ENCODE measurements at places on chromosomes 7 and 10.

DNA sequence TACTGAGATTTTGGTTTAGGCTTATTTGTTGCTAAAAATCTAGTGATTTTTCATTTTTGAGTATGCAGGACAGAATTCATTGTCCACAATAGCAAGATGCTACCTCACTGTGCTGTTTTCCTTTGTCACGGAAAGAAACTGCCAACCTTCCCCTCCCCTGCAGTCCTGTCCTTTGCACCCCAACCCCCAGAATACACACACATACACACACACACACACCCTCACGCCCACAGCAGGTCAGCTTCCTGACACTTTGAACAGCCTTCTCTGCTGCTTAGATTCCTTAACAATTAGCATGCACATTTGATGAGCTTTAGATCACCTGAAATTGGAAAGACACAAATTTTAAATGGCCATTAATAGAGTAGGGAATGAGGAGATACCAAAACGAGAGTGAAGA is 32.1 kb downstream of the ARMC3 start:
- DNase-seq = no peak

GRCh38 chr10:60704471-60704870 is 73.8 kb upstream of the CDK1 start:
- DNase-seq = no peak

GRCh38 chr10:118153287-118153686 is 106.5 kb upstream of the RAB11FIP2 start:
- DNase-seq = no peak

- no peak for DNase-seq
Measured at GRCh38 chr10:110755781-110756180, 111.6 kb downstream of the RBM20 start.

GRCh38 chr7:156732091-156732625 is 91.6 kb downstream of the RNF32 start:
- no peak for DNase-seq

- no peak for DNase-seq
Measured at GRCh38 chr7:36054637-36055036, 98.4 kb upstream of the EEPD1 start.

GRCh38 chr7:136533732-136534131 is 334.7 kb upstream of the CHRM2 start:
- DNase-seq = no peak

- no peak for DNase-seq
Measured at GRCh38 chr7:1618475-1618874, 48.6 kb upstream of the PSMG3 start.

DNA sequence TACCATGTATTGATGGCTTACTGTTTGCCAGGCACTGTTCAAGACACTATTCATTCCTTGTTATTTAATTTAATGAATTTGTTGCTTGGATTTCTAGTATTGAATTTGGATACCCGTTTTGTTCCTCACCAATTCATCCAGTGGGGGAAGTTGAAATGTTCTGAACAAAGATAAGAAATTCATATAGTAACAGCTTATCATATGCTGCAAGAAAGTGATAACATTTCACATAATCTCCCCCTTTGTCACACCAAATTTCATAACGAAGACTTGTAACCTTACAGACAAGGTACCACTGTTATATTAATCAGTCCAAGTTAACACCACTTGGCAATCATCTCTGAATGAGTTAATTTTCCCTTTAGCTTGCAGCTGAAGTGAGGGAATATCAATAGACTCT is 42.1 kb downstream of the SCIN start:
- DNase-seq = no peak

DNA sequence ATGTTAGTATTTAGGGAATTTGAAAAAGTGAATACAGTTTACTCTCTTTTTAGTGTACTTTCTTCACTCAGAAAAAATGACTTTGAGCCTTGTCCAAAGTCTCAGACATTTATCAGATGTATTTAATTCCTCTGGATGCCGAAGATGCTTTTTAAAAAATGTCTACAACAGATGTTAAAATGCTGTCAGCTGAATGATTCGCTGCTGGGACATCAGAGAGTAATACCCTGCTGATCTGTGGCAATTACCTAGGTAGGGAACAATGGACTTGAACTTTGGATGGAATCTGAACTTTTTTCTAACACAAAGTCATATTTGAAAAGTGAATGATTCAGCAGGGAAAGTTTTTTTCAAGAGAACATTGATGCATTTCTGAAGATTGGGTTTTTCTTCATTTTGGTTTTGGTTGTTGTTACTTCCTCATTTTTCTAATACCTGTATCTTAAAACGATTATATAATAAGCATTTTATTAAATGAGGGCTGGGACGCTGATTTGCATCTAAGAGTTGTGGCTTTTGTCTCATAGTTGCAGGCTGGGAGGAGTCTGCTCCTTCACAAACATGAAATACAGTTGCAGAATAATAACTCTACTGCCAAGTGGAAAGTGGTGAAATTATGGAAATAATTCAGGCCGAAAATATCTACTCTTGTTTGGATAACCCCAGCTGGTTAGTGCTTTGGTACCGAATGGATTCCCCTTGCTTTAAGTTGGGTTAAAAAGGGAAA is 98.0 kb downstream of the SPAG6 start:
- no peak for DNase-seq
